Stimulated activated naive CD8-positive, alpha-beta T cell treated with anti-CD3 and anti-CD28 coated beads, Interleukin-15, amount 100 ng/mL, for 72 hours (primary cell): ENCODE measurements at places on chromosomes 5 and 9.

DNA sequence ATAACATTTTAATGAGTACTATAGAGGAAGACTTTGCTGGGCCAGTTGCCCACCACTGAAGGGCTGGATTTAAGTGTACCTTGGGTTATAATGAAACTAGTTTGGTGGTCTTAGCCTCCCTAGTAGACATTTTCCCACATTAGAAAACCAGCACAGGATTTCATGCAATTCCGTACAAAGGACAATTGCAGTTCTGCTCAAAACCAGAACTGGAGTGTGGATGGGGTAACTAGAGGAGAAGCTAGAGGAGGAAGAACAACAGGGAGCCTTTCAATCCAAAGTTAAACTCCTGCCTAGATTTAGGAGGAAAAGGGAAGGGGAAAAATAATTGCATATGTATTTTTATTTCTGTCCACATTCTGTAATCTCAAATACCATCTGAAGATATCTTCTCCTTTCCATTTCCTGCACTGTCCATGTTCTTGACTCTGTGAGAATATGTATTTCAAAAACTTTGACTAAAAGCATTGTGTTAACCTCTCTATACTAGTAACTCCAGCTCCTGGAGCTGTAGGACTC lies 97.5 kb upstream of the SSBP2 start:
- DNase-seq: no peak

GRCh38 chr5:59206132-59206581 lies 623.3 kb downstream of the RAB3C start:
- no peak for DNase-seq

DNA sequence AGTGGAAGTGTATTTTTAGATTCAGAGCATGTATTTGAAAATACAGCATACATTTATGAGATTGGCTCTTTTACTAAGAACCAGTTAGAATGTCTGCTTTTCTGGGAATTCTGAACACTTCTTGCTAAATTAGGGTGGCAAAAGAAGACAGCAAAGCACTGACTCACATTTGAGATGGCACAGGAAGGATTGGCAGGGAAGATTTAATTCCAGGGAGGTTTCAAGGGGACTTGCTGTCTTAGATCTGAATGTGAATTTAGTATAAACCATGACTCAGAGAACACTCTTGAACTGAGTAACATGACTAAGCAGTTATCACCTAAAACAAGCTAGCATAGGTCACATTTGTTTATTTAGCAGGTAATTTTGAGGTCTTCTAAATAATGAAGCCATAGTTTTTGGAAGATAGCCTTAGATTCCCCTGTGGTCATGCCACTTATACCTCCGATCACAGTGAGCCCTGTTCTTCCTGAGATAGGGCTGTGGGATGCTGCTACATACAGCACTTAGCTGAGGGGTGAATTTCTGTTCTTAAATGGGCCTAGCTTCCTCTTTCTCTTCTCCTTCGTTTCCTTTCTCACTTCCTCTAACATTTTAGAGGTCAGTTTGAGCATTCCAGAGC lies 173.8 kb downstream of the PCSK1 start:
- no peak for DNase-seq

- no peak for DNase-seq
Measured at GRCh38 chr9:8261737-8262136, 462.2 kb upstream of the DMAC1 start.

GRCh38 chr9:127852829-127853228 lies 1.6 kb downstream of the ENG start:
- no peak for DNase-seq

- DNase-seq: no peak
Measured at GRCh38 chr9:16316911-16317817, 553.3 kb downstream of the BNC2 start.

GRCh38 chr9:96294159-96294545 lies 7.8 kb downstream of the HSD17B3 start:
- no peak for DNase-seq

- no peak for DNase-seq
Measured at GRCh38 chr5:86320266-86320665, 297.5 kb upstream of the COX7C start.
